ENCODE measurements at places on chromosomes 12 and 14.

DNA sequence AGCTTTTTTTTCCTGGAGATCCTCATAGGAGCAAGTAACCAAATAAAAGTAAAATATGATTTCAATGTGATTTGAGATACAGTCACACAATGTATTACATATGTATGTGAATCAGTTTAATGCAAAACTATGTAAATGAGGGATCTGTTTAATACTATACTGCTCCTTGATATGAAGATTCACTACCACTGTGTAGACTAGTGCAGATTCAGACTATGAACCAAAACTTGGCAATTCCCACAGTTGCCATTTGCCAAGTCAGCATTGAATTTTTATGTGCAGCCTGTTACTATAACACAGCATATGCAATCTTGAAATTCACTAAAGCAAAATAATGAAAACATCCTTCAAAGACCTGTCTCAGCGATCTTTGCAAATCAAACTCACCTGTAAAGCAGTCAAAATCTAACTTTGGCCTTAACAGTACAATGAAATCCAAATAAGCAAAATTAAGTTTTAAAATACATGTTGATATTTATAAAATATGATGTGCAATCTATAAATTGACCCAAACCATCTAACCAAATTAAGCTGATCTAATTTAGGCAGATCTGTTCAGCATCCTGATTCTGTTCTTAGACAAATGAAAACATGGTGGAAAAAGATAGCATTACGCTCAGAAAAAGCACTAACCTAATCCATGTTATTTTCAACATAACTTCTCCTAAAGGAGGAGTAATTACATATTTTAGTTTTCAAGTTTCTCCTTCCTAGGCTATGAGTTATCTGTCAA, 25.5 kb upstream of the LMNTD1 start:
- no peak for DNase-seq

GRCh38 chr14:93759719-93760307, 28.5 kb downstream of the PRIMA1 start:
- DNase-seq = no peak

DNA sequence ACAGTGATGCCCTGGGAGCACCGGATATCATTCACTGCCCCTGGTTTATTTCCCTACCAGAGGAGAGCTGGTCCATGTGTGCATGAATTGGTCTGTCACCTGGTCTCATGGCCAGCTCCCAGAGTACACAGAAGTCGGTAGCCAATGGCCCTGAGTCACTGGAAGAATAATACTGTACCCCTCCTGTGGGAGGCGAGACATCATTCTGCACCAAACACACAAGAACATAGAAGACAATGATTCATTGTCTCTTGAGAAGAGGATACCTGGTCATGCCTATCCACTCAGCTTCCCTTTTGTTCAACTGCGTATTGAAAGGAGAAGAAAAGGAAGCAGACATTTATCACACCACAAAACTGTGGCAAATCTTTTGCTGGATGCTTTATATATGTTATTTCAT, 216.2 kb downstream of the DPF3 start:
- DNase-seq = peak; percentile 49

DNA sequence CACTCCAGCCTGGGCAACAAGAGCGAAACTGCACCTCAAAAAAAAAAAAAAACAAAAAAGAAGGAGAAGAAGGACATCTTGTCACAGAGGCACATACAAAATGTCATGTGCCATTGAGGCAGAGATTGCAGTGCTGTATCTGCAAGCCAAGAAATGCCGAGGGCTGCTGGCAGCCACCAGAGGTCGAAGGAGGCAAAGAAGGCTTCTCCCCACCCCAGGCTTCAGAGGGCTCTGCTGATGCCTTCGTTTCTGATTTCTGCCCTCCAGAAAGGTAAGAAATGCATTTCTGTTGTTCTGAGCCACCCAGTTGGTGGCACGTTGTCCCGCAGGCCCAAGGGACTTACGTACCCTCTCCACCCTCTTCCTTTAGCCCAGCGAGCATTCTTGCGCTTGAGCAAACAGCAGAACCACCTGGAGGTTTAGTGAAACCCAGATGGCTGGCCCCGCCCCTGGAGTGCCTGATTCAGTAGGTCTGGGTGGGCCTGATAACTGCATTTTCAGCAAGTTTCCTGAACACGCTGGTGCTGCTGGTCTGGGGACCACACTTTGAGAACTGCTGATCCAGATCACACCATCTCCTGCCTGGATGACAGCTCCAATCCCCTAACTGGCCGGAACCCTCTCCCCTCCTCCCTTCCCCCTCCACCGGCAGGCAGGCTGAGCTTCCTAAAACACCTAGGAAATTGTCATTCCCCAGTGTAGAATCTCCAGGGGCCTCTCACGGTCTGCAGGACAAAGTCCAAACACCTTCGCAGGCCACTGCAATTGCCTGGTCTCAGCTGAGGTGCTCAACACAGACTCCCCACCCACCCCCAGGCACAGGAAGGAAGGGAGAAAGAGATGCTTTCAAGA, 21.1 kb upstream of the SCARB1 start:
- DNase-seq = no peak

- DNase-seq = no peak
Measured at GRCh38 chr12:67833602-67834001, 155.6 kb upstream of the IFNG-AS1 start.

GRCh38 chr12:68673788-68674187, 13.0 kb upstream of the NUP107 start:
- no peak for DNase-seq

DNA sequence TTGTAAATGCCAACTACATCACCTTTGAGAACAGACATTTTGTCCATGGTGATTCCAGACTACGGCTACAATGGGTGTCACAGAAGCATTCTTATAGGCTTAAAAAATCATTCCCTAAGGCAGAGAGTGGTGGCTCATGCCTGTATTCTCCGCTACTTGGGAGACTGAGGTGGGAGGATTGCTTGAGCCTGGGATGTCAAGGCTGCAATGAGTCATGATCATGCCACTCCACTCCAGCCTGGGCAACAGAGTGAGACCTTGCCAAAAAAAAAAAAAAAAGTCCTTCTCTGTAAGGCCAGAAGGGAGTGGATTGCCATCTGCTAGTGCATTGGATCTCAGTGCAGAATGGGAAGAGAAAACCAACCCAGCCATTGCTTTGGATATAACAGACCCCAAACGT, 522.5 kb downstream of the VRK1 start:
- DNase-seq = no peak

- DNase-seq = no peak
Measured at GRCh38 chr12:12590961-12591360, 20.7 kb upstream of the CREBL2 start.

GRCh38 chr12:55636853-55637252, at the start of gene OR10P1:
Gene OR10P1 (plus strand): TSS chr12:55636892. CDS start chr12:55636892, 0 bp downstream.
- DNase-seq = no peak

DNA sequence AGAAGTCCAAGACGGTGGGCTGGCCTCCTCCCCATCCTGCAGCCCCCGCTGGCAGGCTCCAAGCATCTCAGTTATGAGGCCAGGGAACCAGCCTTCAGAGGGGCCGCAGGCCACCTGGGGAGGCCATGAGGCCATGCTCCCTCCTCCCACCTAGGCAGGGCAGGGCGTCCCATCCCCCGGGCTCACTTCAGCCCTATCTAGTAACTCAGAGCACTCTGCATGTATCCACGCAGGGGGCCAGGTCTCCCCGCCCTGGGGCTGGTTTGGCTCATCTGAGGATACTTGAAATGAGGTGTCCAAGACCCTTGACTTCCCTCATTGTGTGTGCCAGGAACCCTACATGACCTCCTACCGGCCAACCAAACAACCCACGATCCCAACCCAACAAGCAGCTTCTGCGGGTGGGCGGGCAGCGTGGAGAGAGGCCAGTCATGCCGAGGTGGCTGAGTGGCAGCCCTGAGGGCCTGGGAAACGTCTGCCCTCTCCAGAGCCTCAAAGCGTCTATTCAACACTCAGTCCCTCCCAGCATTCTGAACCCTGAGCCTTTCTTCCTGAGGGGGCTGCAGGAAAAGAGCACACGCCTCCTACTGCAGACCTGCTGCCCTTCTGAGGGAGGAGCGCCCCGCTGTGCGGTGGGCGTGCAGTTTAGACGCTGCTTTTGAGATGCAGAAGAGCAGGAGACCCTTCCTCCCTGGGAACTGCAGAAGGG, 16.8 kb downstream of the ISCA2 start:
- peak; percentile 72 for DNase-seq
